Stimulated activated CD8-positive, alpha-beta memory T cell treated with anti-CD3 and anti-CD28 coated beads, Interleukin-15, amount 100 ng/mL, for 24 hours (primary cell): ENCODE measurements at places on chromosomes 13 and 19.

DNA sequence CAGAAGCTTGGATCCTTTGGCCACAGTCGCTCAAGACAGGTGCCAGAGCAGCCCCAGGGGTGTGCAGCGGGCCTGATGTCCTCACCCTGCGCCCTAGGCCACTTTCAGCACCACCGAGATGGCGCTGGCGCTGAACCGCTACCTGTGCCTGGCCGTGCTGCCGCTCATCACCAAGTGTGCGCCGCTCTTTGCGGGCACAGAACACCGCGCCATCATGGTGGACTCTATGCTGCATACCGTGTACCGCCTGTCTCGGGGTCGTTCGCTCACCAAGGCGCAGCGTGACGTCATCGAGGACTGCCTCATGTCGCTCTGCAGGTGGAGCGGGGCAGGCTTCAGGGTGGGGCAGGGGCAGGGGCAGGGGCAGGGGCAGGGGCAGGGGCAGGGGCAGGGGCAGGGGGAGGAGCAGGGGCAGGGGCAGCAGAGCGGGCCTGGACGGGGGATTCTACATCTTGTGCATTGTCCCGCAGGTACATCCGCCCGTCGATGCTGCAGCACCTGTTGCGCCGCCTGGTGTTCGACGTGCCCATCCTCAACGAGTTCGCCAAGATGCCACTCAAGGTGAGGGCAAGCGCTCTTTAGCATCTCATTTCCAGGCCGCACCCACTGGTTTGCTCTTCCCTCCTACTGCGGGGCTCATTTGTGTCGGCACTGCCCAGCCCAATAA is 69.1 kb downstream of the RYR1 start:
- no peak for DNase-seq

DNA sequence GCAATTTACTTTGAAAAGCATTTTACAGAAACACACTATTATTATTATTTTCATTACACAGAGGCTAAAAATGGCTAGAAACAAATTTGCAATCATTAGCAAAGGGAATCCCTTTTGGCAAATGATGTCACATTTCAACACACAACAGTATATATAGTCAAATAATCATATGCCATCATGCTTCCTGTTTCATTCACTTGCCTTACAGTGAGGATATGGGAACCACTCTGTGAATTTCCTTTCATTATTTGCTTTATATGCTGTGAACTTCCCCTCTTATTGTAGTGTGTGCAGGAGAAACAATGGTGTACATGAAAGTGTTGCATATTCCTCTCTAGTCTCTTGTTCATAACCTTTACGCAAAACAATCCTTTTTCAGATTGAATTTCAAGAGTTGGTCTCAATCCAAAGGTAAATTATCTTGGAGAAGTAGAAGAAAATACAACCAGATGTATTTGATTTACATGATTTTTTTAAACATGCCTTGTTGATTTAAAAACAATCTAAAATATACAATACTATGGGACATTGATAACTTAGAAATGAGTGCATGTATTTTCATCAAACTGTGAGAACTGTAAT is 657.3 kb downstream of the EFNB2 start:
- DNase-seq, result no peak

GRCh38 chr13:73800011-73800410 is 334.2 kb downstream of the KLF12 start:
- DNase-seq, result no peak

DNA sequence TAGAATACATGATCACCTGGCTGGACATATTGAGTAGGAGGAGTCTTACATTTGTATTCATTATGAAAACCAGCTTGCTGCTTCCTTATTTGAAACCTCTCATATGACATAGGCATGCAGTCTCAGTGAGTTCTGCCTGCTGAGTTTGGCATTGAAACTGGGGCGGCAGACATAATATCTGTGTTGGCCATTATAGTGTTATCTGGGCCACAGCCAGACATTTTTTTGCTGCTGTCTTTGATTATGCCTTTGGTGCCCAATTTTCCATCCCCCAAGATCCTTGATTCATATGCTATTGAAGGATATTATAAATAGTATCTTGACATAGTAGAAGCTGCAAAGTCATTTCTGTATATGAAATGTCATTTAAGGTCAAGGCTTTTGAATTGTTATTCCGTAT is 15.8 kb downstream of the FREM2 start:
- no peak for DNase-seq

DNA sequence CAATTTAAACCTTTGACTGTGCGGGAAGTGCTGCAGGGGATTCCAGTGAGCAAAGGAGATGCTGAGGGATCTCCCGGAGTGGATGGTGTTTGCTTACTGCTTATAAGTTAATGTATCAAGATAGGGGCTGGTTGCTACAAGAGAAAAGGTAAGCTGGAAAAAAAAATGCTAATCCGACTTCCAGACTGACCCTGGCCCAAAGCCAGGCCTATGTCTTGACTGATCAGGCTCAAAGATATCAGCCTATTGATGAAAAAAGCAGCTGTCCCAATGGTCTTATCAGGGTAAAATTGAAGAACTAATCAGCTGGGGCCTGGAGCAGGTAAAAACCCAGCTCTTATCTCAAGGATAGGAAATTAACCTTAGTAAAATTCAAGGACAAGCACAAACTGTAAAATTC is 10.9 kb upstream of the ZNF90 start:
- no peak for DNase-seq

GRCh38 chr19:46927106-46927505 is 66.3 kb downstream of the ARHGAP35 start:
- no peak for DNase-seq

- DNase-seq, result no peak
Measured at GRCh38 chr19:16308081-16308480, 16.5 kb upstream of the KLF2 start.

DNA sequence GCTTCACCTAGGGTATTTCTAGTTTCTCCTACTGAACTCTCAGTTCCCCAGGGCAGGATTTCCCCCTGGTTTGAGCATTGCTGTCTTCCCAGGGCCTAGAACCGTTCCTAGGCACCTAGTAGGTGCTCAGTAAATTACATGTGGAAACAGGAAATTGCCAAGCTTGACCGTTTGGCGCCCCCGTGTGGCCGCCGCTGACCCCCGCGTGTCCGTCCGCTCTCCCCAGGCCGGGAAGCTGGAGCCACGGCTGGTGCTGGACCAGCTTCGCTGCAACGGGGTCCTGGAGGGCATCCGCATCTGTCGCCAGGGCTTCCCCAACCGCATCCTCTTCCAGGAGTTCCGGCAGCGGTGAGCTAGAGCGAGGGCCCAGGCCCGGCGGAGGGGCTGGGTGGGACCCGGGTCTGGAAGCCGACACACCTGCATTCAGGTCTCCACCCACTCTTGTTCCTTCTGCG is 55.5 kb downstream of the MYH14 start:
- DNase-seq, result no peak

DNA sequence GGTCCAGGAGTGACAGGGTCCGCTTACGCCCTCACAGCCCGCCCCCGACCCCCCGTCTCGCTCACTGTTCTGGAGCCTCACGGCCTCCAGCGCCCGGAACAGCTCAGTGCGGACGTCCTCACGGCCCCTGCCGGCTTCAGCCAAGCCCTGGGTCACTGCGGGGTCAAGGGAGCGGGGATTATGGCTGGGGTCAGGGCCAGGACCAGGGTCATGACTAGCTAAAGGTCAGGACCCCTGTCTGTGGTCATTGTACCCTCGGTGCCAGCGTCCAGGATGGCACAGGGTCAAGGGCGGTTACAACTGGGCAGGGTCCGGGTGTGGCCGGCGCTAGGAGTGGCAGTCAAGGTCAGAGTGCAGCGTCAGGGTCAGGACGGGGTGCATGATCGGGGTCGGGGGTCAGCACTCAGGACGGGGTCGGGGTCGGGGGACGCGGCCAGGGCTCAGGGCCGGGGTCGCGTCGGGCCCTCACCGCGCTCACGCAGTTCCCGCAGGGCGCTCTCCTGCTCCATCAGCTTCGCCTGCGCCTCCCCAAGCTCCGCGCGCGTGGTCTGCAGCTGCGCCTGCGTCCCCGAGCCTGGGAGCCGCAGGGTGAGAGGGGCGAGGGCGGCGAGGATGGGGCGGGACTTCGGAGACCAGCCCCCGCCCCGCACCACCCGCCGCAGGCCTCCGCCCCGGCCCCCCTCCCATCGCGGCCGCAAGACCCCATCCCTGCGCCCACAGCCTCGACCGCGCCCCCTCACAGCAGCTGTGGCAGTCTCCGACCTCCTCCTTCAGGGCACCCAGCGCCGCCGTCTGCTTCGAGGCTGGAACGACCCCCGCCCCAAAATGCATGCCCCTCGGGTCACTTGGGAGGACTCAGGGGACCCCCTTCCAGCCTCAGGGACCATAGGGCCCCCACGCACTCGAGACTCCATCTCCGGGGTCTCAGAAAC is 1.4 kb downstream of the CLEC4G start:
- no peak for DNase-seq

DNA sequence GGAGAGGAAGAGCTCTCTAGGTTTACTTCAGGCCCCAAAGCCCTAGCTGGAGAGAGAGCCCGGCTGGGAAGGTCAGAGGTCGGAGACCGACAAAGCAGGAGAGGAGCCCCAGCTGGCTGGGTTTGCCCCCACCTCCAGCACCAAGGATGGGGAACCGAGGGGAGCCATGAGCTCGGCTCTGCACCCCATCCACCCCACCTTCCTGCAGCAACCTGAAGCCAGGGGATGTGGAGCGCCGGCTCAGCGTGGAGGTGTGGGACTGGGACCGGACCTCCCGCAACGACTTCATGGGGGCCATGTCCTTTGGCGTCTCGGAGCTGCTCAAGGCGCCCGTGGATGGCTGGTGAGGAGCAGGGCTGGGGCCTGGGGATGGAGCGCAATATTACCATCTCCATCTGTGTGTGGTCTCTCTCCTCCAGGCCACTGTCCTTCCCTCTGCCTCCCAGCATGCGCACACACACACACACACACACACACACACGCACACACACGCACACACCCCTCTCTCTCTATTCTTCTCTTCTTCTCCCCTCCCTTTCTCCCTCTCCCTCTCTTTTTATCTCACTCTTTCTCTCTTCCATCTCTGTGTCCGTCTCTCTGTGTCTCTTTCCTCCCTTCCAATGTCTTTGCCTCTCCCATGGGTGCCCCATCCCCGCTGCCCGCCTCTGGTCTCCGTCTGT is 10.4 kb downstream of the PRKCG start:
- no peak for DNase-seq

- no peak for DNase-seq
Measured at GRCh38 chr13:100722517-100722916, 47.9 kb upstream of the TMTC4 start.

- no peak for DNase-seq
Measured at GRCh38 chr19:5782322-5782721, 2.2 kb downstream of the PRR22 start.

DNA sequence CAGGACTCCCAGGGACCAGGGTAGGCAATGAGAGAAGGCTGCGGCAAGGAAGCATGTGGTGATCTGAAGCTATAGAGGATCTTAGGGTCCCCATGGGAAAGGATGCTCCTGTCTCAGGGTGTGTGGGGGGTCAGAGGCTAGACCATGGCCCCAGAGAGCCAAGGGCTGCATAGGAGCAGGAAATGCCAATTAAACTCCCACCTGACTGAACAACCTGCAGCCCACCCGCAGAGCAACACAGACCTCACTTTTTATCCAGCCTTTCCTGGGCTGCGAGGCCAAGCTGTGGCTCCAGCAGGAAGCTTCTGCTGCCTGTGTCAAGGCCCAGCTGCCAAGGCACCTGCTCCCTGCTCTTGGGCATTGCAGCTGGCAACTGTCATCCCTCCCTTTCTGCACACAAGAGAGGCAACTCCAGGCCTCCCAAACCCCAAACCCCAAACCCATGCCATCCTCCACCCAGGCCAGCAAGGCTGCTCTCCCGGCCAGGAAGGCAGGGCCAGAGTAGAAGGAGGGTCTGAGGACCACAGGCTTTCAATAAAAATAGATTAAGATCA is 290.1 kb downstream of the FOXO1 start:
- DNase-seq, result no peak

GRCh38 chr19:11242864-11243797 is 3.7 kb downstream of the ANGPTL8 start:
- DNase-seq, result peak; percentile 85

DNA sequence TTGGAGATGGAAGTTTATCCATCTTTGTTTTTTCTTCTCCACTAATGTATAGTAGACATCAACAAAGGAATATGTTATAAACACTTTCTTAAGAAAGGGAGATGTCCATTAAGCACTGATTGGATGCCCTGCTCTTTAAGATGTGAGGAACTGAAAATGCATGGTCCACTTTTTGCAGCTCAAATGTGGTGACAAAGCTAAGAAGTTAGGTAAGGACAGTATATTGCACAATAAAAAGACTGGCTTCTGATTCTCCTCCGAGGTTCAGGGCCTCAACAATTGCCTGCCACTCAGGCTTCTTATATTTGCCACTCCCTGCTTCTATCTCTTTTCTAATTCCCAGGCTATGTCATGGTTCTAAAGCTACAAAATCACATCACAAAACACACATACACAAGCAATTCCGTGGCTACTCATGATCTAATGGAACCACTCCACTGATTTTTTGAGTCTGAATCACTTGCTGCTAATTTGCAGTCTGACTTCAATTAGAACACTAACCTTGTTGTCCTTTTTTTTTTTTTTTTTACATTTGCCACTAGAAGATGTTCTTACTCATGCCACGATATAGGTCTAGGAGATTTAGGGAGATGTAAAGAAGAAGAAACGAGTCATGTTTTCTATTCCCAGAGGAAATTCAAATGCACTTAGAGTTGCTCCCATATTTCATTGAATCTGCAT is 29.6 kb upstream of the TNFSF11 start:
- DNase-seq, result no peak

DNA sequence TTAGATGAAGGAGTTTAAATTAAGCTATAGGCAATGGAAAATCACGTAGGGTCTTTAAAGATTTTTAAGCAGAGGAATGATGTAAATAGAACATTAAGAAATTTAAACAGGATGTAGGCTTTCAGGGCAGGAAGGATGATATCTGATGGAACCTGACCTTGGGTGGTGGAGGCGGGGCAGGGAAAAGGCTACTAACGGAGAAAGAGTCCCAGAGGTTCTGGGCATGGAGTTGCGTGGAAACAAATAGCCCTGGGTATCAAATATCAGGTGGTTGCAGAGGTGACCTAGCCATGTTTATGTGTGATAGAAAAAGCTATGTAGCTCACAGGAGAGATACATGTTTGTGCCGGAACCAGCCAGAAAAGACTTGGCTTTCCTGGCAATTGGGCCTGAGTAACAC is 7.8 kb upstream of the CDK8 start:
- no peak for DNase-seq

- DNase-seq, result no peak
Measured at GRCh38 chr19:7638802-7639465, 2.0 kb downstream of the STXBP2 start.

GRCh38 chr13:42747399-42747873 is 33.9 kb upstream of the FAM216B start:
- no peak for DNase-seq

DNA sequence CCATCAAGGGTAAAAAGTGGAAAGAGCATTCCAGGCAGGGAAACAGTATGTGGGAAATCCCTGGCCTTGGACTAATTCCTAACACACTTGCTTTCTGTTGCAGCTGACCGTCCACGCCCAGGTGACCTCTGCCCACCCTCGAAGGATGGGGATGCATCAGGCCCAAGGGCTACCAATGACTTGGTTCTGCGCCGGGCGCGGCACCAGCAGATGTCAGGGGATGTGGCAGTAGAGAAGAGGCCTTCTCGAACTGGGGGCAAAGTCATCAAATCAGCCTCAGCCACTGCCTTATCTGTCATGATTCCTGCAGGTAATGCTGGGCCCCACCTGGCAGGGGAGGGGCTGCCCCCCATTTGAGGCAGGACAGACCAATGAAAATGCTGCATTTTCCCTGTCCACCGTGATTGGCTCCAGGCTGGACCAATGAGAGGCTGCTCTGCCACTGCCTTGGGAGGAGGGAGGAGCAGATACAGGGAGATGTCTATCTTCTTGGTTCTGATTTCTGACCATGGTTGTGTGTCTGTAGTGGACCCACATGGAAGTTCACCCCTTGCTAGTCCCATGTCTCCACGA is 12.6 kb downstream of the DNASE2 start:
- no peak for DNase-seq

- no peak for DNase-seq
Measured at GRCh38 chr13:91280801-91281200, 66.7 kb upstream of the MIR17HG start.
